ENCODE measurements at places on chromosomes 5 and 9. TPM values are rescaled to one million over a fixed set of nuclear protein-coding genes. Genes with fewer than 3 reads are reported as not detected.

- no peak overlapping the region for H3K27ac ChIP-seq
- H3K27me3 ChIP-seq: peaks cover 32% of the 10 kb centered on the region
- peak overlapping the region; percentile 58 for H3K4me3 ChIP-seq
- peak; percentile 53 for DNase-seq
- no peaks in the 10 kb centered on the region for H3K36me3 ChIP-seq
Measured at GRCh38 chr9:136093995-136094881, 851 bp downstream of the NACC2 start.

DNA sequence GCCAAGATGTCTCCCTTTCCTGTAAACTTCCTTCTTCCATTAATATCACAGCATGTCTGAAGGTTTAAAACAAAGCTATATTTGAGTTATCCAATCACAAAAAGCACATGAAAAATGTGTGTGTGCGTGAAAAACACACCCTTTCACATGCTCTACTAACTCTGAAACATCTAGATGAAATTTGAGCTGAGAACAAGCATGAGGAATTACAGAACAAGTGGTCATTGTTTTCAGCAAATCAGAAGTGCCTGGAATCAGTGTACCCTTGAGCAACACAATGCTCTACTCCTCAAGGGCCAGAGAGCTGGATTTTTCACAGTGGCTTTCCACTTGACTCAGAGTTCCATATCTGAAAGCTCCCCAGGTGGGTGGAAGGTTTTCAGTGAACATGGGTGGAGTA, 255.9 kb downstream of the PSAT1 start:
- H3K4me3 ChIP-seq: no peak overlapping the region
- H3K36me3 ChIP-seq: no peaks in the 10 kb centered on the region
- no peaks in the 10 kb centered on the region for H3K4me1 ChIP-seq
- H3K27me3 ChIP-seq: no peaks in the 10 kb centered on the region
- no peak for DNase-seq

P4HA2 gene
- total RNA-seq: 75.5 TPM

BHMT2 gene
- not detected for total RNA-seq

Data from SJCRH30 (cell line).